ENCODE measurements at places on chromosomes 16 and 17. TPM values are rescaled to one million over a fixed set of nuclear protein-coding genes. Genes with fewer than 3 reads are reported as not detected.

SCIMP gene
- total RNA-seq: under 0.01 TPM

CSH2 gene
- not detected for total RNA-seq

FAM117A gene
- 0.82 TPM for total RNA-seq

NLGN2 gene
- total RNA-seq: 8.2 TPM

SPIRE2 gene
- total RNA-seq: 14.7 TPM

KRT31 gene
- 1.2 TPM for total RNA-seq

ARL17A gene
- 13.9 TPM for total RNA-seq

CMTM2 gene
- not detected for total RNA-seq

LDHD gene
- total RNA-seq: 2.0 TPM

MT3 gene
- 7.3 TPM for total RNA-seq

CLEC3A gene
- total RNA-seq: under 0.01 TPM

All from frontal cortex (tissue), 4 donors.